Urothelium cell line (cell line): ENCODE measurements at places on chromosomes 4 and X.

DNA sequence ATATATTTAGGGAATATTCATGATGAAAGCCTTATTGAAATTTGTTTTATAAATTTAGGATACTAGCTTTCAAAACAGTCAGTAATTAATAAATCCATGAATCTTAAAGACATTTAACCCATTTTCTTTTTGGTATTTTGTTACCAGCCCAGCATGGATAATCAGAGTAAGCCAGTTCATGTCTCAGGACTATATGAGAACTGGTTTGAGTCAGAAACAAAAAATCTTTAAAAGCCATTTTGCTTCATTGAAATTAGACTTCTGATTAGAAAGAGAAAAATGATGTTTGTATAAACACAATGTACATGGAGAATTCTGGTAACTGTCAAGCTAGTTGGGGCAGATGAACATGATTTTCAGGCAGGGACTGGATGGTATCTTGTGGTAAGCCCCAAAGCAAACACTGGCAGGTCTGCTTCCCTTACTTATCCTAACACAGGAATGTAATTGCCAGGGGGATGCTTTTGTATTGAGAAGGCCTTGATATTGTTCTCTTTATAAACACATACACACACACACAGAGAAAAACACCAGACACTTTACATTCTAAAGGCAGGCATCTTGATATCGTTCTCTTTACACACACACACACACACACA, 9.4 kb downstream of the ARHGAP10 start:
- no peak for DNase-seq

GRCh38 chr4:179595671-179596410, 2153.6 kb upstream of the AGA start:
- DNase-seq = peak; percentile 29

DNA sequence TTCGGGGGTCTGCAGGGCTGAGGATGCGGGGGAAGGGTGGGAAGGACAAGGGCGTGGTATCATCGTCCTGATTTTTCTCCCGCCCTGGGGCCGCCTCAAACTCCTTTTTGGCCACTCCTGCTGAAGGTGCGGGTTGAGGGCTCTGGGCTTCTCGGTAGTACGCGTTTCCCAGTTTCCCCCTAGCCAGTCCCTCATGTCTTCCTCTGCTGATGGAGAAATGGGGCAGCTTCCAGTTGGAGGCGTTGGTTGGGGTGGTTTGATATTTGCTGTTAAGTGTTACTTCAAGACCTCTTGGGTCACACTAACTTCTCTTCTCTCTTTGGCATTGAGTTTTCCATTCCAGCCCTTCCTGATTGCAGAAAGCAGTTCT, 482 bp downstream of the GSTCD start:
- peak; percentile 30 for DNase-seq

DNA sequence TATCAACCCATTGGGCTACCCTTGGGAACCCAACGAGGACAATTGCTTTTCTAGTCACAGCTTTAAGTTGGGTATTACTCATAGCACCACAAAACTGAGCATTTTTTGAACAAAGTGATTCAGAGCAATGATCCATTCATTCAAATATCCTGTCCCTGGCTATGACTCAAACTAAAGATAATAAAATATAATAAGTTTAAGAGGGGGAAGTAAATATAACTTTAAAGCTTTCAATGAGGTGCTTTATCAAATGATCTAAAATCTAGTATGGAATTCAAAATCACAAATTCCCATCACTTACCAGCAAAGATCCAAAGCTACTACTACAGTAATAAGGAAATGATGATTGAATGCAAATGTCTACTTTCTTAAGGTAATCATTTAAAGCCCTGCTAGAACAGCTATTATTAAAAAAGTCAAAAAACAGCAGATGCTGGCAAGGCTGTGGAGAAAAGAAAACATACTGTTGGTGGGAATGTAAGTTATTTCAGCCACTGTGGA, 39.8 kb upstream of the S100G start:
- DNase-seq = no peak

DNA sequence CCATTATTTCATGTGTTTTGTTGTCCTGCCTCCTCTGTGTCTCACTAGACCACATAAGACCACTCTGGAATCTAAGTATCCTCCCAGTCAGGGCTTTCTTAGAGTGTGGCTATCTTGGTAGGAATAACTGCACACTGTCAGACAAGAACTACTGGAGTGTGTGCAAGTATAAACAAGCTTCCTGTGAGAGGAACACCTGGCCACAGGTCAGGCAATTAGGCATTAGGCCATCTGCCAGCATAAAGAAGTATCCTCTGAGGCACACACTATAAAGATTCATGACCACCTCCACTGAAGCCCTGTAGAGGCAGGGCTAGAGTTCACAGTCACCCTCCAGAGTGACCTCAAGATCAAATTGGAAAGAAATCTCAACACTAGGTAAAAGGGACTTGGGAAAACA, 507.0 kb upstream of the PABPC4L start:
- no peak for DNase-seq

DNA sequence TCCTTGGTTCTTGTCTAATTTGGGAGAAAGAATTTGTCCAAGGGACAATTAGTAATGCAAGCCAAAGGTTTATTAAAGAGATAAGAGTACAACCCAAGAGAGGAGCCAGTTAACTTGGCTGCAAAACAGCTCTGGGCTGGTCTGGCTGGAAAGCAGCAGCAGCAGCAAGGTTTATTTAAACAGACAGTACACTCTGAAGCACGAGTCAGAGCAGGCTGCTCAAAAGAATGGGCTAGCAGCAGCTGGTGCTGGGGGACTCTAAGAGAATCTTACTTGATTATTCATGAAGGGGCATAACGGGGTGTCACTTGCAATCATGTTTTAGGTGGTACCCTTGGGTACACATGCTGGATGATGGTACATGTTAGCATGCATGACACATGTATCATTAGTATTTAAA, 17.1 kb upstream of the CT47C1 start:
- DNase-seq = no peak

- DNase-seq = no peak
Observed at GRCh38 chr4:168864821-168865541, 145.1 kb downstream of the CBR4 start.

DNA sequence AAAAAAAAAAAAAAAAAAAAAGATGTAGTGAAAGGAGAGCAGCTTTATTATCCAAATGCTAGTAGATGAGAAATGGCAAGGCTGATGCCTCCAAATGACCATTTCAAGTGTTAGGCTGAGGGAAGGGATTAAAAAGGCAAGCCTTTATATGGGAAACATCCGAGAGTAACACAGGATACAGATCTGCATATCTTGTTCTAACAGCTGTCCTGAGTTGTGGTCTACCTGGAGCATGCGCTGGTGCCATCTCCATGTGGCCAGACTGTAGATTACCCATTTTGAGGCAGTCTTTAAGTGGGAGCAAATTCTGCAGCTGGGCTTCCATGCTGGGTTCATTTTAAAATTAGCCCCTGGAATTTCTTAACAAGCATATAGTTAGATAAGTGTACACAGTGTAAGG, 26.0 kb upstream of the ELF2 start:
- DNase-seq = no peak

DNA sequence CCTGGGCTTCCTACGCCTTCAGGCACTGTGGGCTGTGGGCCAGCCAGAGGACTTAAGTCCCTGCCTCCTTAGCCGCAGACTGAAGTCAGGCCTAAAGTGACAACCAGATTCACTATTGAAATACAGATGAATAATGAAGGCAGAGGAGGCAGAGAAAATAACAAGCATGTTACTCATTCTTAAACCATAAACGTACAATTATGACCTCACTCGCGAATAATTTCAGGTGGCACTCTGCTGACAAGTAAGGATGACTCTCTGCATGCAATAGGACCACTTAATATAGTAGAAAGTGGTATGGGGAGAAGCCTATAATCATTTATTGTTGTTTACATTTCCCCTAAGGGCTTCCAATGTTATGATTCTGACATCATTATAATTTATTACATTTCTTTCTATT, 409.2 kb upstream of the FGF13 start:
- DNase-seq = peak; percentile 22

GRCh38 chr4:89146196-89146595, 34.9 kb downstream of the TIGD2 start:
- no peak for DNase-seq

DNA sequence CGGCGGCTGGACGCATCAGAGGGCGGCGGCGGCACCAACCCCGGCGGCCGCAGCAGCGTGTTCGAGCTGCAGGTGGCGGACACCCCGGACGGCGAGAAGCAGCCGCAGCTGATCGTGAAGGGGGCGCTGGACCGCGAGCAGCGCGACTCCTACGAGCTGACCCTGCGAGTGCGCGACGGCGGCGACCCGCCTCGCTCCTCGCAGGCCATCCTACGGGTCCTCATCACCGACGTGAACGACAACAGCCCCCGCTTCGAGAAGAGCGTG, 1.9 kb downstream of the PCDH7 start:
- no peak for DNase-seq

GRCh38 chrX:138057883-138058282, 492.0 kb downstream of the ZIC3 start:
- no peak for DNase-seq

DNA sequence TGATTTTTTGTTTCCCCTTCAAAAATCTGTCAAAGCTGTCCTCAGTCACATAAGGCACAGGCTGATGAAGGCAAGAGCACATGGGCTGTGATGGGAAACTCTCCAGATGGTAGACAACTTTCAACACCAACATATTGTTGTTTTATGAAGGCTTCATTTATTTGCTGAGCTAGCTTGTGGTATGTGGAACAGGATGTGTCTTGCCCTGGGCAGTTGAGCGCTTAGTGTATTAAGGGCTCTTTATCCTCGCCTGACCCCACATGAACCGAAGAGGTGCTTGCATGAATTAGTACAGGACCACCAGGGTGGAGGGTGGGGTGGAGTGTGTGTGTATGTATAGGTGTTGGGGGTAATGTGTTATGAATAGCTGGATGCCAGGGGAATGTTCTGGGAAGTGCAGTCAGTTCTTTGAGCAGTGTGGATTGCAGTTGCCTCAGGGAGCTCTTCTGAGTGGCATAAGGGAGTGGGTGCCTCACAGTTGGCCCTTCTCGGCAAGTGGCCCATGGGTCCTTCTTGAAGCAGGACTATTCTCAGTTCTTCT, 103.1 kb downstream of the PHEX start:
- no peak for DNase-seq

DNA sequence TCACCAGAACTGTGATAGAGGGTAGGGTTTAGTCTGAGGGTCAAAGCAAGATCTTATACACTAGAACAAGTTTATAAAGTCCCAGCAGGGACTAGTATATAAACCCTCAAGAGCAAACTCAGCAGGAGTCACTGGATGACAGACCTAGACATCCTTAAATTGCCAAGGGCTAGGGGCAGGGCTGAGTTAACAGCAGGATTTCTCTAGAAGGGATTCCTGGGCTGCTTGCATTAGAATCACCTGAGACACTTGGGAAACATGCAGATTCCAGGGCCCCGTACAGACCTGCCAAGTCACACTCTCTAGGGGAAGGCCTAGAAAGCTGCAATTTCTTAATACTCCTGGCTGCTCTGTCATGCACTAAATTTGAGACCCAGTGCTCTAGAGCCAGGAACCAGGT, 6.6 kb upstream of the GPR50 start:
- no peak for DNase-seq

- DNase-seq = no peak
Observed at GRCh38 chrX:120306630-120307029, 4.6 kb downstream of the TMEM255A start.

DNA sequence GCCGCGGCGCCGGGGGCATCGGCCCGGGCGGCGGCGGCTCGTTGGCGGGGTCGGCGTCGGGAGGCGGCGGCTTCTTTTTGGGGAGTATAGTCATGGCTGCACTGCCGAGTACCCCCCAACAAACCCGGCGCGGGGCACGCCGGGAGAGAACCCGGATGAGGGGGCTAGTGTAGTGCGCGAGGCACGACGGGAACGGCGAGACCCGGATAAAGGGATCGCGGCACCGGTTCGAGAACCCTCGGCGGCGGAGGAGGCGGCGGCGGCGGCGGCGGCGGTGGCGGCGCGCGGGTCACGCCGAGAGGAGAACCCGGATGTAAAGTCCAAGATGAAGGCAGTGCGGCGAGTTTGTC, at the start of gene OTUD5:
Gene OTUD5 (minus strand): TSS at position 131 of the 350 bp plus-strand sequence. CDS start 37 bp downstream, at position 94.
- DNase-seq = peak; percentile 72

DNA sequence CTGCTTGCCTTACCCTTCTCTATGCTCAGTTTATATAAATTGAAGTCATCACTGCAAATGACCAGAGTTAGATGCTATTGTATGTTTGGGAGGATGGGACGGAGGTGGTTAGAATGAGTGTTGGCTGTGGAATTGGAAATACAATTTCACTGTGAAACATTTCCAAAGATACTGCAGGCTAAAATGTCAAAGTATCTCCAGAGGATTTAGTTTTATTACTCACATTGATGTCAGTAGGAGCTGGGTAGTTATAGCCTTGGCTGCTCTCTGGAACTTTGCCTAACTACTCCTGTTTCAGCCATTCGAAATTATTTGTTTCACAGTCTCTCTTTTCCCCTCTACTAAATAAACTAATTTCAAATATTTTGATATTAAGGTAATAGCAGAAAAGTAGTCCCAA, 92.6 kb upstream of the PPP3CA start:
- no peak for DNase-seq

DNA sequence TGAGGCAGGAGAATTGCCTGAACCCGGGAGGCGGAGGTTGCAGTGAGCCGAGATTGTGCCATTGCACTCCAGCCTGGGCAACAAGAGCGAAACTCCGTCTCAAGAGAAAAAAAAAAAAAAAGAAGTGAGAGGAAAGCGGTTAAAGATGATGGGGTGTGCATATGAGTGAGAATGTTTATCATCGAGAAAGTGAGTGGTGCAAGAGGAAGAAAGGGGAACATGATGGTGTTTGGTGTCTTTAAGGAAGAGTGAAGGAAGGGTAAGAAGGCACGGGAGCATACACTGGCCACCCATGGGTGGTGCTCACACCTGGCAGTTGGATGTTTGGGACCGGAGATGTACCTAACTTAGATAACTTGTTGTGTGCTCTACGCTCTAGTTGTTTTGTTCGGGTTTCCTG, 62.2 kb downstream of the STOX2 start:
- no peak for DNase-seq

DNA sequence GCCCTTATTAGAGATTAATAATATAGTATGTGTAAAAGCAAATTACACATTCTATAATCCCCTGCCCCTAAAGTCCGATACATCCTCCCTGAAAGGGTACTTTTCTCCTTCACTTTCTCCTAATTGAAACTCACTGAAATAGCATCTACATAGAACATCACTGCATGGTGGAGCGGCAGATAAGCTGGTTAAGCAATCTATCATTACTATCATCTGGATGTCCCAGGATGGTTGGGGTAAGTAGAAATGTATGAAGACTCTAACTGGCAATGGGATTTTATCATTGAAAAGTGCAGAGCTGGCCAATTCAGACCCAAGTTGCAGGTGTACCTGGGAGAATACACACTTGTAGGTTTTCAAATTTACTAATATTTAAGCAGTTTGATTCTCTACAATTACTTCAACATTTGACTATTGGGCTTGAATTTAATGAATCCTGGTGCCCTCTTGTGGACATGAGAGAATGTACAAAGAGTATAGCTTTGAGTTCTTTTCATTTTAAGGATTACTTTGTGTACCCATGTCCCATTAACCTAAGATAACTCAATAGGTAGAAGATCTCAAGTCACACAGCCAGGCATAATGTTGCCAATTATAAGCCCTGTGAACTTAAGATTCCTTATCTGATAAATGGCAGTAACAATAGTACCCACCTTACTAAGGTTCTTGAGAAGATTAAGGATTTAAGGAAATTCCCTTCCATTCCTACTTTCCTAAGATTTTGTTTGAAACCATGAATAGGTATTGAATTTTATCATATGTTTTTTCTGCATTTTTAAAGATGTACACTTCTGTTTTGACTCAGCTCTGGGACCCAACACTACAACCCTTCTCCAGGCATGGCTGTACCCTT, 69.8 kb downstream of the SHROOM3 start:
- DNase-seq = peak; percentile 43

- DNase-seq = no peak
Observed at GRCh38 chr4:121168446-121169281, 4.5 kb upstream of the TNIP3 start.

- no peak for DNase-seq
Observed at GRCh38 chrX:107713543-107714205, 61.9 kb downstream of the TSC22D3 start.
